Stimulated activated naive B cell treated with anti-CD40 and anti-IgM and Interleukin-4, amounts not matched to agents 10 μg/mL and 1 μg/mL and 100 μg/mL, for 72 hours (primary cell): ENCODE measurements at places on chromosomes 2 and 18.

GRCh38 chr2:37507703-37508102 lies 163.3 kb downstream of the QPCT start:
- no peak for DNase-seq

GRCh38 chr18:79388043-79388442 lies 7.7 kb upstream of the NFATC1 start:
- no peak for DNase-seq

DNA sequence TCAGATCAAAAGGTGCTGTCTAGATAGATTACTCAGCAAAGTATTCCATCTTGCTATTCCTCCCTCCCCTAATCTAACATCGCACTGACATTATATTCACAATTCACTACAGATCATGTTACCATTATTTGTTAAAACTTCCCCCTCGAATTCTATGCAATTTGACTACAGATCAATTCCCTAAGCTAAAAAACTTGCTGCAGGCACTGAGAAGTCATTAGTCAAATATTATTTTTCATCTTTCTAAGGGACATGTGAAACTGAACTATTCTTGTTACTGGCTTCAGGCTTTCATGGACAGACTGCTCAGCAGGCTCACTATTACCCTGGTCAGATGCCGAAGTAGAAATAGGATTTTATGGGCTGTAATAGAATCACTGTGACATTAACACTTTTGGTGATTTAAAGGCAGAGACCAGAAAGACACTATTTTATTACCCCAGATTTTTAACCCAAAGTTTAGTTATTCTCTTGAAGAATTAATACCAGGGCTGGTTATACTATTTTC lies 15.1 kb downstream of the MYL1 start:
- DNase-seq, result no peak

DNA sequence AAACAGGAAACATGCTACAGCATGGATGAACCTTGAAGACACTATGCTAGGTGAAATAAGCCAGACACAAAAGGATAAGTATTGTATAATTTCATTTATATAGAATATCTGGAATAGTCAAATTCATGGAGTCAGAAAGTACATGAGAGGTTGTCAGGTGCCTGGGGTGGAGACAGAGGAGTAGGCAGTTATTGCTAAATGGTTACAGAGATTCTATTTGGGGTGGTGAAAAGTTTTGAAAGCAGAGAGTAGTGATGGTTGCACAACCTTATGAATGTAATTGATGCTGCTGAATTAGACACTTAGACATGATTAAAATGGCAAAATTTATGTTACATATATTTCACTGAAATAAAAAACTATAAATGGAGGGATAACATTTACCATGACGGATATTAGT lies 197.4 kb downstream of the VAPA start:
- DNase-seq, result no peak

DNA sequence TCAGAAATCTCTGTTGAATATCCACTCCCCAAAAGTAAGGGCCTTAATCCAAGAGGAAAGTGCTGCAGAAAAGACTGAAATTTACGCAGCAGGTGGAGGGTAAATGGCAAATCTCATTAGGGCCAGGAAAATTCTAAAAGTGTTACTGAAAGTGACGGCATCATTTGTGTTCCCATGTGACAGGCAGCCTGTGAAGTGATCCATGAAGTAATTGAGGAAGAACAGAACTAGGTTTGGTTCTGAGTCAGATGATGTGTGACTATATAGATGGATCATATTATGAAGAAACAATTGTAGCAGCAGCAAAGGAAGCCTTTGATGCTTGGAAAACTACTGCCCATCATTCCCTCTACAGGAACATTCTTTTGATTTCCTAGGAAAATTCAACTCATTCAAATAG lies 401.2 kb downstream of the TGIF1 start:
- no peak for DNase-seq

DNA sequence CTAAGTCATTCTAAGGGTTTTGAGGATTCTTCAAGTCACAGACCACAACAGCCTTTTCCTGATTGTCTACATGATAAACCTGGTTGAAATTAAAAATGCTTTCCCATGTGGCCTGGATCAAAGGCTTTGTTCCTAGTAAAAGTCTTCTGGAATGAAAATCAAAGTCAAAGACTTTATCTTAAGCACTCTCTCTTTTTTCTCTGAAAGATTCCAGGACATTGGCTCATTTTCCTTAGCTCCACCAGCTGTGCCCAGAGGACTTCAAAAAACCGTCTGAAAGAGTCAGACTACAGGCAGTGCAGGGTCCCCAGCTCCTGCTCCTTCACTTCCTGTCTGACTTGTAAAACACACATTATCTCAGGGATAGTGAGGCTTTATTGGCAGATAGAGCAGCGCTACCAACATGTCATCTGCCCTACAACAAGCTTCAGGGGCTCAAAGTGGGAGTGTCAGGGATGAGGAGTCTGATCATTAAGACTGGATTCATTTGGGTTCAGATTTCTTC lies 148.2 kb downstream of the ESCO1 start:
- DNase-seq, result no peak

DNA sequence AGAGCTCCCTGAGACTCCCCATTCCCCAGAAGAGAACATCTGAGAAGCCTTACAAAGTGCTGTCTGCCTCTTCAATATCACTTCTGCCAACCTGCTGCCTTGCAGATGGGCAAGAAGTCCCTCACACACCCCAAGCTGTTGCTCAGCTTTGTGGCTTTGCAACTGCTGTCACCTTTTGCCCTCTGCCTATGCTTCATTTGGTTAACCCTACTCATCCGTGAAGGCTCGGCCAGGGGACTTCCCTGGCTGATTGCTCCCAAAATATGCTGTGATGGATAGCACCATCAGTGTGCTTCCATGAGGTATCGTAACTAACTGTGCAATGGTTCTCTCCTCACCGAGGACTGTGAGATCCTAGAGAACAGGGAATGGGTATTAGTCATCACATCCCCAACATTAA lies 88.9 kb upstream of the CYP1B1 start:
- DNase-seq, result no peak

DNA sequence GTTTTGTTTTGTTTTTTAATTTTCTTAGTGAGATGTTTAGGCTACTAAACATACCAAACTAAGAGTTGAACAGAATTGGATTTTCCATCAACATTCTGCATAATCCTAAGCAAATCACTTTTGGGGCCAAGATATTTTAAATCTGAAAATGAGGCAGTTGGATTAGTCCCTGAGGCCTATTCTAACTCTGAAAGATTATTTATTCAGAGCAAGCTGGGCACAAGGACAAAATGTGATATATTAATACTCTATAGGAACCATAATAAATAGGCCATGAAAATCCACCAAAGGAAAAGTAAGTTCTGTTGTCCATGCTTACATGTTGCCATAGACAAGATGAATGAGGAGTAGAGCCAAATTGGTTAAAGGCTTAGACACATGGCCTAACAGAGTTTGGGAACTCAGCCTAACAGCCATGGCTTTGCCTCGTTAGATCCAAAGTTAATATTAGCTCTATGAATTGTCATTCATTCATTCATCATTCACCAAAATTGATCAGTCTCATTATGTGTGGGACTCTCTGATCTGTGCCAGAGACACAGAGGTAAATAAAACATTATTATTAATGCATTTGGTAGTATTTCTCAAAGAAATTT lies 183.5 kb downstream of the SCG2 start:
- DNase-seq, result no peak

DNA sequence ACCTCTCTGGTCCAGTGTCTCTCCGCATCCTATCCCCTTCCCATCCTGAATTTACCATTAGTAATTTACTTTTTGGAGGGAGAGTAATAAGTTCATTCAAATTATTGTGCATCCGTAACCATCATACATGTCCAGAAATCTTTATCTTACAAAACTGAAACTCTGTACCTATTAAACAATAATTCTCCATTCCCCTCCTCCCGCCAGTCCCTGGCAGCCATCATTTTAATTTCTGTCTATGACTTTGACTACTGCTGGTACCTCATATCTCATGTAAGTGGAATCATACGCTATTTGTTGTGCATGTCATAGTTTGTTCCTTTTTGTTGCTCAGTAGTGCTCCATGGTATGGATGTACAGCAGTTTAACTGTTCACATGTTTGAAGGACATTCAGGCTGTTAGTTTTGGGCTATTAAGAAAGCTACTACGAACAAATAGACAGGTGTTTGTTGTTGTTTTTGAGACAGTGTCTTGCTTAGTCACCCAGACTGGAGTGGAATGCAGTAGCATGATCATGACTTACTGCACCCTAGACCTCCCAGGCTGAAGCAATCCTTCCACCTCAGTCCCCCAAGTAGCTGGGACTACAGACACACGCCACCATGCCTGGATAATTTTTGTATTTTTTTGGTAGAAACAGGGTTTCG lies 2.0 kb downstream of the LIMS1 start:
- no peak for DNase-seq

DNA sequence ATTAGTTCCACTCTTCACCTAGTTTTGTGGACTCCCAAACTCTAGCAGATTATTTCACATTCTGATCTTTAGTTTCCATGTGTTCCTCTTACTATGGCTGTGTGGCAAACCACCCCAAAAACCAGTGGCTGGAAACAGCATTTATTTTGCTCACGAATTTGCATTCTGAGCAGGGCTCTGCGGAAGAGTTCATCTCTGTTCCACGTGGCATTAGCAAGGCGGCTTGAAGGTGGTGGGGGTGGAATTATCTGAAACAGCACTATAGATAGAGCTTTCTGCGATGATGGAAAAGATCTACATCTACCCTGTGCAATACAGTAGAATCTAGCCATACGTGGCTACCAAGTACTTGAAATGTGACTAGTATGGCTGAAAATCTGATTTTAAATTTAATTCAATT lies 5.9 kb downstream of the TWSG1 start:
- no peak for DNase-seq

GRCh38 chr2:98503481-98504105 lies 58.9 kb downstream of the INPP4A start:
- DNase-seq, result no peak

DNA sequence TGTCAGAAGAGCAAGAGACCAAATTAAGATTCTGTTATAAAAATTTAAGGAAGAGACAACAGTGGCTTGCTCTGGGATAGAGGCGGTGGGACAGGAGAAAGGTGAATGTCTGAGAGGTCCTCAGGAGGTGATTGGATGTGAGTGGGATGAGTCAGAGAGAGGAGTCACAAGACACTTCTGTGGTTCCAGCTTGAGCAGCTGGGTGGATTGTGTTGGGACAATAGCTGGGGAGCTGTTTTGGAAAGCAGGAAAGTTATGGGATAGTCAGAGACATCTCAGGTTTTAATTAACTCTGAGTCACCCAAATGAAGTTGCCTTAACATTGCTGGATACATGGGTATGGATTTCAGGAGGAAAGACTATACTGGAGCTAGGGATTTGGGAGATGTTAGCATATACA lies 218.0 kb upstream of the TRIB2 start:
- no peak for DNase-seq

DNA sequence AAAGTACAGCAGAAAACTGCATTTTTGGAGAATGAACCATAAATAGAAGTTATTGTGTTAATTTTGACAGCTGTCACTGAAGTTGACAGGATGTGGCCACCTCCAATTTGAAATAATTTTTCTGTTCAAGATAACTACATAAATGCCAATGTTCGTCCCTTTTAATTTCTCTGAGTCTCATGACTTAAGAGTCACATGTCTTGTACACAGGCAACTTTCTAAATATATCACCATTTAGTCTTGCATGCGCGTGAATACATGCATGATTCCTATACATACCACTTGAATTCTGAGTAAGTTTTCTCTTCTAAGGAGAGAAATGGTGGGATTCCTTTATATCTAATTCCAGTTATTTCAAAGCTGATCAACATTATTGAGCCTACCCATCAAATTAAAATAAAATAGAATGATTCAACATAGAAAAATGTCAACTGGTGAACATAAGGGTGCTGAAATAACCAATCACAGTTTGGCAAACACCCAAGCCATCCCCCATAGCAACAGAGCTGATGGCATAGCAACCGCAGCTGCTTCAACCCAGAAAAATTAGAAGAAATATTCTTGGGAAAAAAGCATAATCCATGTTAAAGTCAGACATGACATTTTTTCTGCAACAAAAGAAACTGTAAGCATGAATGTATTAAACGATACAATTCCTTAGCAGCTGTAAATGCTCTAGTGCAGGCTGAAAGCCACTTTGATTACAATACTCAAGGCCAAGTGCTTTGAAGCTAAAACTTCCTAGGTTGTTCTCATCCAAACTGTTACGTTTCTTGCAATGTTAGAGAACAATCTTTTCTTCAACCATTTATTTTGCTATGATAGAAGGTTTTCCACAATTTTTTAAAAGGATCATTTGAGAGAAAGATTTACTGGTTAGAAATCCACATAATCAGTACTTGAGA lies 282.7 kb downstream of the DLGAP1 start:
- DNase-seq, result no peak

DNA sequence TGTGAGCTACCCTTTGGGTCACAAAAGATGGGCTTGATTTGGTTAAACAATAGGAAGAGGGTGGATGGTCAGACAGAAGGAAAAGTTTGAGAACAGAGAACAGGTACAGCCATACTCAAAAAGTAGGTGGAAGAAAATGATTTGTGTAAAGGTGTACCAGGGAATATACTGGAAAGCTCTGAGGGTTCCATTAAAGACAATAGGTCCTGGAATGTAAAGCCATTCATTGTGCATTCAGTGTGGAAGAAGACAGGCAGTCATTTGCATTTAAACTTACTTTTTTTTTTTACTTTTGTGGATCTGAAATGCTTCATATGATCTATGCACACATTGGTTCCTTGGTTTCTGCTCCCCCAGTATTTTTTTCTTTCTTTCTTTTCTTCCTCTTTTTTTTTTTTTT lies 581.4 kb upstream of the PIK3C3 start:
- no peak for DNase-seq

- no peak for DNase-seq
Observed at GRCh38 chr2:232629129-232629475, 4.3 kb upstream of the EFHD1 start.

- DNase-seq, result no peak
Observed at GRCh38 chr18:56296381-56296780, 342.0 kb downstream of the TXNL1 start.

DNA sequence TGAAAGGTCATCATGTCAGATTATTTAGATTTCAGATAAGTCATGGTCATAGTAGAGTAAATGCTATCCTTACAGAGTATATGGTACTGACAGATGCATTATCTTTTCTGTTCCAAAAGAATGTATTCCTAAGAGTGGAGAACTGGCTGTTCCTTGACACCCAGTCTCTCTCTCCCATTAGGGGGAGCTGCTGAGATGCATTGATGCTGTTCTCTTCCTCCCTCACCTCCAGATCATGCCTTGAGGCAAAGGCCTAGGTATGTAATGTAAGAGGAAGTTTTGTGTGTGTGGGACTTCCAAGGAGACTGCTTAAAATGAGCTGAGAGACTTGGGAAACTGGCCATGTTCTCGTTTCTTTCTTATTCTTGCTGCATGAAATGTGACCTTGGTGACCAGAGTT lies 979.5 kb upstream of the CELF4 start:
- DNase-seq, result peak; percentile 17

DNA sequence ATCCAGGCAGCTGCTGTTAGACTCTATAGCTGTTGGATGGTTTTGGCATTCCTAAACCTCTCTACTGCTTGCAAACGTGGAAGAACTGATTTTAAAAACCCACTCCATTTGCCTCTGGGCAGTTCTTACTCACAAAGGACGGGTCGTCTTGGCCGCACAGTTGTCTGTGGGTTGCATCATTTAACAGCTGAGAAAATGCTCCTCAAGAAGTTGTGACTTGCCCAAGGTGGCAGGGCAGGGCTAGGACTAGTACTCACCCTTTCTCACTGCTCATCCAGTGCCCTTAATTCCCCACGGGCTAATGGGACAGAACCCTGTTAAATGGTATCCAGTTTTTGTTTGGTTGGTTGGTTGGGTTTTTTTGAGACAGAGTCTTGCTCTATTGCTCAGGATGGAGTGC lies 997 bp upstream of the DRC1 start:
- DNase-seq, result no peak
